ENCODE measurements at places on chromosomes 1 and 21.

GRCh38 chr1:224730540-224730939, 114.4 kb downstream of the CNIH3 start:
- DNase-seq = no peak

- DNase-seq = no peak
Measured at GRCh38 chr1:73953586-73953985, 244.4 kb downstream of the LRRIQ3 start.

DNA sequence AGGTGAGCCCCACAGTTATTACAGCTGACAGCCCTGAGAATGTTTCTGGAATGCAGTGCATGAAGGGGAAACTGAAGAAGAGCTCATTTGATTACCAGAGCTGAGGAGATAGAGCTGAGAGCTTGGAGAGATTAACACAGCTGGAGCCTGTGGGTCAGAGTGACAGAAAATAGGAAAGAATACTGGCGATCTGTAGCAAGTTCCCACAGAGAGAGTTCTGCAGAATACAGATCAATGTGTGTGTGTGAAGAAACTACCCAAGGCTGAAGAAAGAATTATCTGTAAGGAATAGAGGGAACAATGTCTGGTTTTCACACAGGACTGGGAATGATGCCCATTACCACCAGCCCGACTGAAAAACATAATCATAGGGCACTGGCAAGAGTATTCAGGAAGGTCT, 103.6 kb upstream of the SNX7 start:
- DNase-seq = no peak

DNA sequence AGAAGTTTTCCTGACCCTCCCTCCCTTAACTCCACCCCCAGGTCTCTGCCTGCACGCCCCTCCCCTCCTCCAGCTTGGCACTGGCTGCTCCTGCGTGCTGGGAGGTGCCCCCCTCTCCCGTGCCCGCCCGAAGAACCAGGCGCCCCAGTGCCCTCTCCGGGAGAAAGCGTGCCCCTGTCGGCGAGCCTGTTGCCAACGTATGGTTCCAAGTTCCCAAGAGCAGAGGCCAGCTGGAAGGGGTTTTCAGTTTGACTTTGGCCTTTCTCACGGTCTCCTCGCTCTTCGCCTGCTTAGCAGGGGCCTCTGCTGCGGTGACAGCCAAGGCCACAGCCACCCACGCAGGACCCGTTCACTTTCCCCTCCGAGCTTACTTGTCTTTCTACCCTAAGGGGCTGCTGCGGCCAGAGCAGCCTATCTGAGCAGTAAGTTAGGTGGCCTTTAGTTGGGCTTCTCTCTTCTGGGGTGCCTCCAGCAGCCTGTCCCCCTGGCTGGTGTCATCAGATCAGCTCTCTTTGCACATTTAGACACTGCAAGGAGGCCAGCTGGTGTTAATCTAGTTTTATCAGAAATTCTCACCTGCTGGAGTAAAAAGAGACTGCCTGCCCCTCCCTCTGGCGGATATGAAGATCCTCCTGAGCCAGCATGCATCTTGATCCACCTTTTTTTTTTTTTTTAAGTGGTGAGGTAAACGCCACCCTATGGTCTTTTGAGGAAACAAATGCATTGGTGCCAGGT, 1.5 kb downstream of the STUM start:
- peak; percentile 50 for DNase-seq

DNA sequence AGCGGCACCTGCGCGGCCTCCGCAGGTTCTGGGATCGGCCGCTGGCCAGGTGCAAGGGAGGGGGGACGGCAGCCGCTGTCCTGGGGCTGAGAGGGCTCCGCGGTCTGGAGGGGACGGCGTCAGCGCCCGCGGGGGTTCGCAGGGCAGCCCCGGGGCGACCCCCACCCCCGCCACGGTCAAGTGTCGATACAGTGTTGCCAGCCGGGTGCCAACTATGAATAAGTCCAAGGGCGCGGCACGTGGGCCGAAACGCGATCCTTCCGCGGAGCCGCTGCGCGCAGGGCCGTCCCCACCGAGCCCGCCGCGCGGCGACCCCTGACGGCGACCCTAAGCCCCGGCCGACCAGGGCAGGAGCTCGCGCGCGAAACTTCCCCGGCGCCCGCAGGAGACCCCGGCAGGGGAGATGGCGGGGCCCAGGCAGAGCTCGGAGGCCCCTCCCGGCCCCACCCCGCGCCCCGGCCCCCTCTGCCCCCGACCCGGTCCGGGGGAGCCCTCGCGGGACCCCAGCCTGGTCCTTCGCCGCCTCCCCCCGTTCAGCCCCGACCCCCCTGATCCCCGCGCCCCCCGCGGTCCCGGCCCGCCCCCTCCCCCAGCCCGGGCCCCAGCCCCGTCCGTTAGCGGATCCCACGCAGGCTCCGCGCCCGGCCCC, 586 bp upstream of the AGPAT3 start:
- DNase-seq = peak; percentile 72

DNA sequence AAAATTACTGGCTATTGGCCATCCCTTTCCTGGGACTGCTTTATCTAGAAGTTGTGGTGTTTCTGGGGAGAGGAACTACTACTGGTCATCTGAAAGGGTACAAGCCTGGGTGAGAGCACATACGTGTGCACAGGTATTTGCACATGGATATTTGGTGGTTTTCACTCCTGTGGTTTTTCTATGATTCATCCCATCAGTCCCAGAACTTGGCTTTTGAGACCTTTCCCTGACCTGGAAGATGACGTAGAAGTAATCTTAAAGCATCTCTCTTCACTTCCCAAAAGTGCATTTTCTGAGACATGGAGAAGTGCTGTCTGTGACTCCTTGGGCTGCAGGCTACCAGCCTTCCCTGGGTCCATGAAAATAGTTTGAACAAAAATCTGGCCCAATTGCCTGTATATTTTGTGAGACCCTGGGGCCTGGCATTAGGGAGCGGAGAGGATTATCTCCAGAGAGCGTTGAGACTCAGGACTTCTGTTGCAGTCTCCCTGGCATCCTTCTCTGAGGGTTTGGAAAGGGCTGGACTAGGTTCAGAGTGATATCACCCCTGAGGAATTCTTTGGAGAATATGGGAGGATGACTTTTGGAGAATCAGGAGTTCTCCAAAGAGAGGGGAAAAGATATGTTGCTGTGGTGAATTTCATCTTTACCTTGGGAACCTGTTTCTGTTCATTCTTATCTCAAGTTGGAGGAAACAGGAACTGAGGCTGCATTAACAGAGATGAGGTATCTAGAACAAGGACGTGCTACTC, 130.8 kb downstream of the NOS1AP start:
- DNase-seq = no peak

DNA sequence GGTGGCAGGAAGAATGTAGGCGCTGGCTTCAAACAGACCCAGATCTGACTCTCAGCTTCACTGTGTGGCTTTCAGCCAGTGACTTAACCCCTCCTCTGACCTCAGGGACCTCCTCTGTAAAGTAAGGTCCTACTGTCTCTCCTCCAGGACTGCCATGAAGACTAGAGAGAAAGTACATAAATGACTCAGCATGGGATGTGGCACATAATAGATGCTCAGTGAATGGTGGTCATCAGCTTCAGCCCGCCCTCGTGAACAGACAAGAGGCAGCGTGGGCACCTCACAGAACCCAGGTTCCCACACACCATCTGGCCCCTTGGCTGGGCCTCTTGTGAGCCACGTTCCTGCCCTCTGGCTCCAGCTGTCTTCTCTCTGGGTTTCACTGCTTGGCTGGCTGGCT, 126.0 kb downstream of the SYF2 start:
- DNase-seq = no peak

DNA sequence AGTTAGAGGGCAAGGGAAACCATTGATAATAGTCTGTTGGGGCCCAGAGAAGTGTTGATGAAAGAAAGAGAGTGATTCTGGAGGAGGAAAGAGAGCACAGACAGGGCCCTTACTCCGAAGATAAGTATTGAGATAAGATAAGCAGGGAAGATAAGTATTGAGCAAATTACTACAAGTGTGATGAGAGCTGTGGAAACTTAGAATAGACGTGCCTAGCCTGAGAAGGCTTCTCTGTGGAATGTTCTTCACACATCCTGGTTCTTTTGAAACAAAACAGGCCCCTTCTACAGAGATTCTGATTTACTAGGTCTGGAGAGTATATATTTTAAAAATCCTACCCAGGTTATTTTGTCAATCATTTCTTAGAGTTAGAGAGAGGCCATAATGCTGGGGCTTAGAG, 26.4 kb downstream of the FNBP1L start:
- no peak for DNase-seq

GRCh38 chr21:37551331-37551992, 184.9 kb downstream of the DYRK1A start:
- DNase-seq = no peak

GRCh38 chr1:25549273-25550154, 6.1 kb downstream of the LDLRAP1 start:
- peak; percentile 49 for DNase-seq

GRCh38 chr1:163137556-163138265, 65.0 kb downstream of the RGS5 start:
- DNase-seq = no peak

DNA sequence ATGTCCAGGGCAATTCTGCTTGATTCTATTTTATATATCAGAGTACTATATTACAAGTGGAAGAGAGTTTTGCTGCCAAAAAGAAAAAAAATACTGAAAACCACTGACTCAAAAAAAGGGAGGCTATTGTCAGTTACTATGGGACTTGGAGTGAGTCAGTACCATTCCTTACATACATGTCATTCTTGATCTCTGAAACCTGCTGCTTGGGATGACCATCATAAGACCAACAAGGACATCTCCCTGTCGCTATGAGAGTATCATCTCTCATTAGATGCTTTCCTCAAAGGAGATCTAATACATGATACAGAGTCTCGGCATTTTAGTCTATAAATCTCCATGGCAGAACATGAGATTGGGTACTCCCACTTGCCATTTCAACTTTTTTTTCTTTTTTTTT, 11.8 kb upstream of the INPP5B start:
- DNase-seq = no peak

GRCh38 chr1:20237646-20238045, 51.3 kb upstream of the PLA2G2C start:
- no peak for DNase-seq

DNA sequence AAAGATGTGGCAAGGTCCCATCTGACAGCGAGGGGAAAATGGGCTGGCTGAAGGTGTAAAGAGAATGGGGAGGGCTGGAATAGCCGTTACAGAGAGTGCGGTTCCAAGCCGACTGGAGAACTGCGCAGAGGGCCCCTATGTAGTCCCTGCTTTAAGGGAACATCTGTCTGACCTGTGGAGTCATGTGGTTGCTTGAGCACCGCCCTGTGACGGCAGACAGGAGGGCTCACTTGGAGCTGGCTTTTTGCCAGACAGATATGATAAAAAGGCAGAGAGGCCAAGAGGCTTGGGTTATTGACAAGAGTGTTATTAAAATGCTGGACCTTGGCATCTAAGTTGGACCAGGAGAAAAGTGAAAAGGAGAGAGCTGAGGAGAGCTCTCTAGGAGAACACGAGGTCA, 5.9 kb upstream of the PTPRF start:
- no peak for DNase-seq

GRCh38 chr1:113849072-113849471, 22.4 kb downstream of the PTPN22 start:
- no peak for DNase-seq

DNA sequence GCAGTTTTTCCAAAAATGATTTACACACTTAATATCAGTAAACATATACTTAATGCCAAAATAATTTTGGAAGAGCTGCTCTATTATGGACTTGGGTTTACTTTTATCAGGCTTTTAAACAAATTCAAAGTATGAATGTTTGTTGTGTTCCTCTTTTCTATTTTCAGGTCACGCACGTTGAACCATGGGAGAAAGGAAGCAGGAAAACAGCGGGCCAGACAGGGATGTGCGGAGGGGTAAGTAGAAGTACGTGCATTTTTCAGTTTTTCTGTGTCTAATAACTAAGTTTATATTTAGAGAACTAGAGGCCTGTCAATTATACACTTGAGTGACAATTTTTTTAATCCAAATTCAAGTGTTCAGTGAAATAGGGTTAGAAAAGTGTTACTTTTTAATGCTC, 3.4 kb downstream of the PRPF38B start:
- peak; percentile 43 for DNase-seq

DNA sequence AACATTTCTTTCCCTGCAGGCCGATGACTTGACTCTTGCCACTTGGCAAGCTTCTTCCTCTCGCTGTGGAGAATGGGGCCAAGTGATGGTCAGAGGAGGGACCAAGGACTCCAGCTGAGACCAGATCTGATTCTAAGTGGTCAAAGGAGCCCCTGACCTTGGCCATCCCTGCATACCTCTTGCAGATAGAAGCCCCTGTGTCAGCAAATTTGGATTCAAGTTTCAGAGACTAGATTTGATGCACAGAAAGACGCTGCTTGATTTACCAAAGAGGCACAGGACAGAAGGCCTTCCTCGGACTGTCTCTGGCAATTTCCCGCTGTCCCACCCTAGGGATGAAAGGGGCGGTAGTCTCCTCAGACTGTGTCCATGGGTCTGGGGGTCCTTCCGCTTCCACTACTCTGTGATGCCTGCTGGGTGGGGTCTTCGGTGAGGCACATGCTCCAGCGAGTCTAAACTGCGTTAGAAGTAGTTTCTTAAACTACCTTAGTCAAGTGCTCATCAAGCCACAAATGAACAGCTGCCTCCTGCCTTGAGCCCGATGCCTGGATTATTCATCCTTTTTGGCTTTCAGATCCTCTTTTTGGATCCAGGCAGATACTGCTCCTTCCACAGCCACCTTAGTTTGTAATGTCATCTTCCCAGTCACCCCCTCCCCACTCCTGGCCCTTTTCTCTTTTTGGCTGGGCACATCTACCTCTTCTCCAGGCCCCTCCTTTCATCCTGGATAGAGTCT, 31.8 kb upstream of the RBM15 start:
- peak; percentile 58 for DNase-seq

- no peak for DNase-seq
Measured at GRCh38 chr1:71548398-71548890, 467.6 kb upstream of the ZRANB2 start.

DNA sequence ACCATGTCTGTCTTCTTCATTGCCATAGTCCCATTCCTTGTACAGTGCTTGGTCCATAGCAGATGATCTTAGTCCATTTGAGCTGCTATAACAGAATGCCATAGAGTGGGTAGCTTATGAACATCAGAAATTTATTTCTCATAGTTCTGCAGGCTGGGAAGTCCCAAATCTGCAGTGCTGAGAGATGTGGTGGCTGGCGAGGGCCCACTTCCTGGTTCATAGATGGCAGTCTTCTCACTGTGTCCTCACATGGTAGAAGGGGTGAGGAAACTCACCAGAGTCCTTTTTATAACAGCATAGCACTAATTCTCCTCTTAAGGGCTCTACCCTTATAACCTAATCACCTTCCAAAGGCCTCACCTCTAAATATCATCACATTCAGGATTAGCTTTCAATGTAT, 23.1 kb upstream of the RAP1A start:
- peak; percentile 82 for DNase-seq

- no peak for DNase-seq
Measured at GRCh38 chr1:183490932-183491331, 18.6 kb downstream of the SMG7 start.

- no peak for DNase-seq
Measured at GRCh38 chr1:191886977-191887376, 271.3 kb upstream of the RGS18 start.

All from suppressor macrophage treated with lipopolysaccharide for 1 hour (primary cell).